WTC11 (cell line): ENCODE measurements at places on chromosomes 11 and 22. TPM values are rescaled to one million over a fixed set of nuclear protein-coding genes. Genes with fewer than 3 reads are reported as not detected.

- H3K4me1 ChIP-seq: peaks cover 4% of the 10 kb centered on the region; the same call in 1 of the 2 replicates
- H3K4me3 ChIP-seq: no peak overlapping the region
- no peak for DNase-seq
- H3K36me3 ChIP-seq: no peaks in the 10 kb centered on the region
Measured at GRCh38 chr22:27306771-27307170, 494.8 kb downstream of the MN1 start.

DNA sequence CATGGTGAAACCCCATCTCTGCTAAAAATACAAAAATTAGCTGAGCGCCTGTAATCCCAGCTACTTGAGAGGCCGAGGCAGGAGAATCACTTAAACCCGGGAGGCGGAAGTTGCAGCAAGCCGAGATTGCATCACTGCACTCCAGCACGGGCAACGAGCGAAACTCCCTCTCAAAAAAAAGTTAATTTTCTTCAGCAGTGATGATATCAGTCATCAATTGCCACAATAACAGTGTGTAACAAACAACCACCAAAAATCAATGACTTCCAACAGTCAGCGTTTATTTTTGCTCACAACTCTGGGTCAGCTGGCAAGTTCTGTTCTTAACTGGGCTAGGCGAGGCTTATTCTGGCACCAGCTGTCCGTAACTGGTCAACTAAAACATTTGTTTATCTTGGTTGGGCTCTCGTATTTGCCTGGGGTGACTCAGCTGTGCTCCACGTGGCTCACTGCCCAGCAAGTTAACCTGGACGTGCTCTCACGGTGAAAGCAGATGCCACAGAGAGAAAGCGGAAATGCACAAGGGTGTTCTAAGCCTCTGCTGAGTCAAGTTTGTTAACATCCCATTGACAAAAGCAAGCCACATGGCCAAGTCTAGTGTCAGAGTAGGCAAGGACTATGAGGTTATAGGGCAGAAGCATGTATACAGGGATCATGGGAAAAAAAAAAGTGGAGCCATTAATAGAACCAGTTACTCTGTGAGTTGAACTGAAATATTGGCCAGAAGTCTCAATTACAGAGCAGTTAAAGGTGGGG, 52.1 kb downstream of the LHFPL7 start:
- no peak for DNase-seq
- peaks cover 13% of the 10 kb centered on the region for H3K36me3 ChIP-seq
- H3K4me1 ChIP-seq: peaks cover 17% of the 10 kb centered on the region

GRCh38 chr22:25663654-25664053, 78.3 kb upstream of the MYO18B start:
- H3K27ac ChIP-seq: no peak overlapping the region
- no peaks in the 10 kb centered on the region; the same call in 1 of the 2 replicates for H3K36me3 ChIP-seq
- no peaks in the 10 kb centered on the region for H3K27me3 ChIP-seq
- DNase-seq: no peak

- H3K27me3 ChIP-seq: peaks cover 5% of the 10 kb centered on the region
- DNase-seq: no peak
- H3K4me3 ChIP-seq: no peak within 1 kb of the TSS
- H3K36me3 ChIP-seq: no peaks in the 10 kb centered on the region
- H3K4me1 ChIP-seq: peaks cover 11% of the 10 kb centered on the region
Measured at GRCh38 chr11:66974724-66975404, at the start of gene C11orf86. Gene C11orf86 (plus strand): TSS chr11:66975304. CDS start chr11:66975363, 59 bp downstream.

- no peaks in the 10 kb centered on the region for H3K36me3 ChIP-seq
- 0 out of 2 replicates have a peak overlapping the region, but pooled peaks have one; percentile 60 for H3K27ac ChIP-seq
- peaks cover 26% of the 10 kb centered on the region for H3K4me1 ChIP-seq
- no peaks in the 10 kb centered on the region for H3K27me3 ChIP-seq
- DNase-seq: no peak
- H3K4me3 ChIP-seq: no peak overlapping the region
Measured at GRCh38 chr11:41377709-41378394, 81.6 kb downstream of the LRRC4C start.

- H3K36me3 ChIP-seq: no peaks in the 10 kb centered on the region; the same call in 1 of the 2 replicates
- no peak overlapping the region for H3K27ac ChIP-seq
- H3K4me1 ChIP-seq: peaks cover 18% of the 10 kb centered on the region
- peak overlapping the region; percentile 74 for H3K4me3 ChIP-seq
- DNase-seq: no peak
- H3K27me3 ChIP-seq: peaks cover 45% of the 10 kb centered on the region
Measured at GRCh38 chr22:31106001-31106571, 1.3 kb downstream of the SELENOM start.

GRCh38 chr22:38777087-38777671, 16.8 kb downstream of the DNAL4 start:
- no peak overlapping the region for H3K27ac ChIP-seq
- no peak overlapping the region for H3K4me3 ChIP-seq
- DNase-seq: no peak
- H3K27me3 ChIP-seq: no peaks in the 10 kb centered on the region
- peaks cover 14% of the 10 kb centered on the region for H3K4me1 ChIP-seq

DNA sequence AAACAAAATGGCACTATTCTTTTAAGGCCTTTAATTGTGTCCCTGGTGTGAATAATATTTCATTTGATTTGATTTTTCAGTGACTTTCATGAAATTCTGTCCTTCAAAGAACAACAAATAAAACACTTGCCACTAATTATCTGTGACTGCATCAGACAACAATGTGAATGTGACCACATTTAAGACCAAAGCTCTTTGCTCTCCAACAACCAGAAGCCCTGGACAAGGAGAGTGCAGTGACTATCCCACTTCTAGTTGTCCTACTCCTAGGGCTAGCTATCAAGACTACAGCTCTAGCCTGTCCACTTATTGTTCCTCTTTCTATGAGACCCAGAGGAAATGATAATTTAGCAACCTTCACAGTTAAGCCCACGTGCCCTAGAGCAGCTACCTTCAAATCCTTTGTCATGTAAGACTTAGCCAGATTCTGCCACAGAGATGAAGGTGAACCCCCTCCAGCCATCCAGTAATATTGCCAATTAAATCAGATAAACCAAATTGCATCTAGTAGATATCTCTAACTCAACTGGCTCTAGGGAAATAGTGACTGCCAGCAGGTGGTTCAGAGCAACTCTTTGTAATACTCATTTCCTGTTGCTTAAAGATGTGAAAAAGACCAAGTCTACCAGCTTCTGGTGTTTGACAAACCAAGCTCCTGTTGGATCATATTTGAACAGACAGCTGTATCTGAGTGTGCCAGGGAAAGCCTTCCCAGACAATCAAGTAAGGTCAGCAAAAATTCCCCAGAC, 142.6 kb upstream of the BLID start:
- H3K4me1 ChIP-seq: peaks cover 15% of the 10 kb centered on the region
- H3K4me3 ChIP-seq: no peak overlapping the region
- DNase-seq: no peak
- H3K27ac ChIP-seq: no peak overlapping the region
- H3K36me3 ChIP-seq: peaks cover 8% of the 10 kb centered on the region; the same call in 1 of the 2 replicates

- H3K36me3 ChIP-seq: no peaks in the 10 kb centered on the region
- no peak for DNase-seq
- no peak overlapping the region for H3K4me3 ChIP-seq
- no peak overlapping the region for H3K27ac ChIP-seq
- peaks cover 42% of the 10 kb centered on the region for H3K27me3 ChIP-seq
Measured at GRCh38 chr11:95084509-95084908, 5.1 kb upstream of the ENDOD1 start.

GRCh38 chr11:120752668-120753067, 241.1 kb downstream of the GRIK4 start:
- H3K36me3 ChIP-seq: no peaks in the 10 kb centered on the region
- H3K4me1 ChIP-seq: peaks cover 13% of the 10 kb centered on the region

The KCNJ5 gene
- total RNA-seq: 0.09 to 0.23 TPM (median 0.22 TPM) in 3 replicates

The CNIH2 gene
- total RNA-seq: 12.2 to 12.9 TPM (median 12.2 TPM) in 3 replicates
